ENCODE measurements at places on chromosomes 5 and 9.

GRCh38 chr9:87771316-87772006 is 45.5 kb downstream of the CTSL start:
- no peak for DNase-seq

- no peak for DNase-seq
Observed at GRCh38 chr9:127211983-127212382, 52.6 kb upstream of the GARNL3 start.

GRCh38 chr5:138805096-138805495 is 51.9 kb downstream of the CTNNA1 start:
- no peak for DNase-seq

DNA sequence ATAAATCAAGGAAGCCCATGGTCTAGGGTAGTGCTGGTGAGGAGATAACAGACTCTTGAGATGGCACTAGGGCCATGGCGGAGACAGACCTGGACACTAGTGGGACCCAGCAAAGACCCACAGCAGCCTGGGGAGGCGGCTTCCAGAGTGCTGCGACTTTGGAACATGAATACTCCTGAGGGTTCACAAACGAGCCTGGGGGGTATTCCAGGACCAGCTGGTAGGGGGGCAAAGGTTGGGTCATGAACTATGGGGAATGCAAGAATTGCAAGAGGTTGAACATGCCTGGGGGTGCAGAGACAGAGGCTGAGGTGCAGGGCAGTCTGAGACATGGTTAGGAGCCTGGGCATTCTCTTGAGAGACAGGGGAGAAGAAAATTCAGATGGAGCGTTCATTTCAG is 43.8 kb upstream of the SPTLC1 start:
- no peak for DNase-seq

DNA sequence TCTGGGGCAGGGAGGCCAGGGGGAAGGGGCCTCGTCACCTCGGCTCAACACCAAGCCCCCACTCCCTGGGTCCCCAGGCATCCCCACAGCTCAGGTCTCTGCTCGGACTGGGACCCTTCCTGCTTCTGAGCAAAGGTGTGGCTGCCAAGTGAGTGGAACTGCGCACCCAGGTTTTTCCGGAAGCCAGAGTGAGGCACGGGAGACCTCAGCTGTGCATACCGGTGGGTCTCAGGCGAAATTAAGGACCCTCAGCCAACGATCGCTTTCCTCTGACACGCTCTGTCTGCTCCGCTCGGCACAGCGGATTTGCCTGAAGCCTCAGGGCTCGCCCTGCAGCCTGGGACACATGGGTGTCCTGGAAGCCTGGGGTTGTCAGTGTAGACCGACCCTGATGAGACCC is 41.0 kb upstream of the IRX4 start:
- no peak for DNase-seq

- no peak for DNase-seq
Observed at GRCh38 chr9:136533775-136534157, 12.1 kb downstream of the NOTCH1 start.

GRCh38 chr5:151351671-151352070 is 4.3 kb upstream of the SLC36A2 start:
- no peak for DNase-seq

GRCh38 chr5:158485047-158485446 is 614.7 kb downstream of the EBF1 start:
- no peak for DNase-seq

GRCh38 chr5:112921026-112921832 is 798 bp downstream of the REEP5 start:
- peak; percentile 50 for DNase-seq

- no peak for DNase-seq
Observed at GRCh38 chr9:100216178-100216787, 117.2 kb downstream of the INVS start.

DNA sequence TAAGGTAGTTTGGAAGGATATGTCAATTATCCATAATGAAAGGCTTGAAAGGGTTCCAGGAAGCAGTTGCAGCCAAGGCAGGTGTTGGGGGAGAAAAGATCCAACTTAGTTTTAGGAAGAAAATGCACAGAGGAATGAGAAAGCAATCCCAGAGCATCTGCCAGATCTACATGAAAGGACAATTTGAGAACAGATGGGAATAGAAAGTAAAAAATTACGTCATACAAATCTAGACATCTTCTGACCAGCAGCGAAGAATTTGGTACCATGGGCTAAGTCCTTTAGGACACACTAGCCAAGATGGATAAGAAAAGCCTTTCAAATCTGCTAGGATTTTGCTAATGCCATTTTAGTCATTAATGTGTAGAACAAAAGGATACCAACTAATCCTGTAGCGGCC is 244.1 kb upstream of the PRR16 start:
- no peak for DNase-seq

- DNase-seq: no peak
Observed at GRCh38 chr5:66757219-66757833, 161.1 kb downstream of the MAST4 start.

DNA sequence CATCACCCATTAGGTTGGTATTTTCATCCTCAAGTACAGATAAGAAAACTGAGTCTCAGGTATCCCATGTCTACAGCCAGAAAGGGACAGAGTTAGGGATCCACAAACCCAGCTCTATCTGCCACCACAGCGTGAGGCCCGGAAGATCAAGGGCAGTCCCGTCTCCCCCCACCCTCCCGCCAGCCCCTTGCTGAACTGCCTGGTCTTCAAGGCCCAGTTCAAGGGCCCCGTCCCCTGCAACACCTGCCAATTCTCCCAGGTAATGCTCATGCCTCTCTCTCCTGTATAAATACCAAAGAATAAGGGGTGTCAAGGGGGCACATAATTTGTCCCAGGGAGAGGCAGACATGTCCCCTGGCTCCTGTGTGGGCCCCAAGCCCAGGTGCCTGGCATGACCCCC is 50.7 kb downstream of the AK8 start:
- no peak for DNase-seq

DNA sequence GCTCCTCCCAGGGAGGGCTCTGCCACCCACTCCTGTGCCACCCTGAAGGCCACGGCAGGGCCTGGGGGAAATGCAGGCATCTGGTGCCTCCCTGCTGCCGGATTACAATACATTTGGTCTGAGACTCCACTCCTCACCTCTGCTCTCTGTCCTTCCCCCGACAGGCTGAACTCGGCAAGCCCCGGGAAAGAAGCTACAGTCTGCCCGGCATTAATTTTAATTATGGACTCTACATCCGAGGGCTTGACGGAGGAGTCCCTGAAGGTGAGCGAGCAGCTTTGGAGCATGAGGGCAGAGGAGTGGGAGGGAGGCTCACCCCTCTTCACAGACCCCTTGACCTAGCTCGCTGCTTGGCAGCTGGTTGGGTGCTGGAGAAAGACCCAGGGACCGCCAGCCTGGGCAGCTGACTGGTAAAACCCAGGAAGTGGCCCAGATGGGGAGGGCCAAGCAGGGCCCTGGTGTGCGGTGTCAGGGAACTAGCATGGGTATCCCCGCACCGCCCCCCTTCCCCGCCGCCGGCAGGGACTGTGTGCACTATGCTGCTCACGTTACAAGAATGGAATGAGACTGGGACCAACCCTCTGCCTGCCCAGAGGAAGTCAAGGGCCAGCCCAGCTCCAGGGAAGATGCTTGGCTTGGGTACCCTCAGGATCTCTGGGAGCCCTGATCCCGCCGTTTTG is 83.7 kb upstream of the BARHL1 start:
- DNase-seq: no peak

DNA sequence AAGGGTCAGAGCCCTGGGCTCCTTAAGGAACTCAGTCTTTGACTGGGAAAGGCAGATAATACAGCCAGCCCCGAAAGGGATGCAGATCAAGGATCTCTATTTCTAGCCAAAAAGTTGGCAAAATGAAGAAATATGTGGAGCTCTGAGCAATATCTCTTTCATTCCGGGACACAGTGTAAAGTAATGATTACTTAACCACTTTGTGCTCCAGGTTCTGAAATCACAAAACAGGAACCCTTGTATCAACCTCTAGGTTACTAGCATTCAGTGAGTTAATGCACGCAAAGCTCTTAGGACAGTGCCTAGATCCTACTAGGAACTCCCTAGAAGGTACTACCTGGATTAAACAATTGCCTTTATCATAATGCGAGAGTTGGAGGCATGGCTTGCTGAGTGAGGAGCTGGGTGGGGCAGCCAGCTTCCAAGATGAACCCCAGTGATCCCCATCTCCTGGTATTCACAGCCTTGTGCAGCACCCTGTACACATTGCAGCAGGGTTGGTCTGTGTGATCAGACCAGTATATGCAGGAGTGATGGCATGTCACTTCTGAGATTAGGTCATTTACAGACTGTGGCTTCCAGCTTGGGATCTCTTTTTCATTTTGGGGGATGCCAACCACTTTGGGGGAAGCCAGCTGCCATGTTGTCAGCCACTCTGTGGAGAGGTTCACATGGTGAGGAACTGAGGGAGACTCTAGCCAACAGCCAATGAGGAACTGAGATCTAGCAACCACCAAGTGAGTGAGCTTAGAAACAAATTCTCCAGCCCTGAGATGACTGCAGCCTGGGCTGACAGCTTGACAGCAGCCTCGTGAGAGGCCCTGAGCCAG is 103.1 kb upstream of the SLC44A1 start:
- DNase-seq: no peak

DNA sequence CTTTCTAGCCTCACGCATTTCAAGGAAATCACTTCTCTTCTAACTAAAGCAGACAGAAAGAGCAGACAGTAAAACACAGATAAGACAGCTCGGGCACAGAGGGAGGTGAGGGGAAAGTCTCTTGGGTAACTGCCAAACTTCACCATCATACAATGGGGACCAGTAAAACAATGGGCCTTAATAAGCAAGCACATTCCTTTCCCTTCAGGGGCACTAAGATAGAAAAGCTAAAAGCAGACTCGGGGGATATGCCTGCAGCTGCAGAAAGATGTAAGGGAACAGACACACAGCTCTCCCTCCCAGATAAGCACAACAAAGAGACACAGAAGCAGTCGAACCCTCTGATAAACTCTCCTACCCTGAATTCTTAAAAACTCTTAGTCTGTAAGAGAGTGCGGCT is 15.6 kb upstream of the CKS2 start:
- no peak for DNase-seq

- DNase-seq: no peak
Observed at GRCh38 chr5:177295924-177296323, 7.6 kb downstream of the RAB24 start.

- DNase-seq: no peak
Observed at GRCh38 chr5:148020257-148020988, 43.4 kb upstream of the SPINK5 start.

DNA sequence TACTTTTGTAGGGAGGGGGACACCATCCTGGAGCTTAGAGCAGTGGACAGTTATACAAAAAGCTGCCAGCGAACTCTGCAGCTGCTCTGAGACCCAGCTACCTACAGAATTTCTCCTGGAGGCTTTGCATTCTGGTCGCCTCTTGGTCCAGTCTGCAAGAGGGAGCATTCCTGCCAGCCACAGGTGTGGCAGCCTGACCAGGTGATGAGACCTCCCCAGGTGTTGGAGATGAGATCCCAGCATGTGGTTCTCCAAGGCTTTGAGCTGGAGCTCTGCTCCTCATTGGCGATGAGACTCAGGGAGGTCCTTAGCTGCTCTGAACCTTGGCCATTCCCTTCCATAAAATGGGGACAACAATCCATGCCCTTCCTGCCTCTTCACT is 69.3 kb downstream of the RGS3 start:
- DNase-seq: no peak

- peak; percentile 74 for DNase-seq
Observed at GRCh38 chr9:136511670-136512592, 29.1 kb upstream of the SEC16A start.

GRCh38 chr9:79480639-79481038 is 91.1 kb upstream of the TLE4 start:
- DNase-seq: no peak

GRCh38 chr9:92496396-92497176 is 14.3 kb upstream of the ASPN start:
- no peak for DNase-seq

DNA sequence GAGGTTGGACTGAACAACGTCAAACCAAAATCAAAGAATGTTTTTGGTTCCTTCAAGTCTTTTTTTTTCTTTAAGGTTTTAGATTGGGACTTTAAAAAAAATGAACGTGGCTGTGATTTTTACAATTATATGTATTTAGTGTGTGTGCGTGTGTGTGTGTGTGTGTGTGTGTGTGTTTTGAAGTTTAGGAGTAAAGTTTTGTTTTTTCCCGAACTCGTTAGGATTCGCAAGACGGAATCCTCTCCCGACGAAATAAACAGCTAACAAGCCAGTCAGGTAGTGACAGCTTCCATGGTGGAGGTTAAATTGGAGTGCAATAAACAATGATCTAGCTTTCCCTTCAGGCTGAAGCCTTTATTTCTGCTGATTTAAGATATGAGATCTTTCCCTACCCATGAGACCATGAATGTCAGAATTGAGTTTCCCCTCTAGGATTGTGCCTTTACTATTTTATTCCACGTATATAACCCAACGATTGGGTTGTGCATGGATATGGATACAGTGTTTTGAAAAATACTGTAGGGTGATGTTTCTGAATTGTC is 1.2 kb downstream of the KIAA1958 start:
- DNase-seq: no peak

DNA sequence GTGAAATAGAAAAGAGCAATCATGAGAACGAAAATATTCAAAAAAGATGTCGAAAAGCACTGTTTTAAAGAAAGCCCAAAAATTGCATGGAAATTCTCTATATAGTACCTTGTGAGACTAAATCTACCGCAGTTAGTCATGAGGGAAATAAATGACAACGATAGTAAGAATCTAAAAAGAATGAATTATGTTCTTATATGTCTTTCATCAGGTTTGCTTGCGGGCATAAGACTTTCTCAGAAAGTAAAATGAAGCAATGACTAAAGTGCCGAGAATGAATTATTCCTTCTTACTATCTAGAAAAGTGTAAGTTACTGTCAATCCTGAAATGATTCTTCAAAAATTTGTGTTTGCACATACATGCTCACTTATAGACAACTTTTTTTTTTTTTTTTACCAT is 26.4 kb downstream of the PTPRD start:
- DNase-seq: no peak

- DNase-seq: no peak
Observed at GRCh38 chr9:112669326-112669725, 48.6 kb downstream of the INIP start.

DNA sequence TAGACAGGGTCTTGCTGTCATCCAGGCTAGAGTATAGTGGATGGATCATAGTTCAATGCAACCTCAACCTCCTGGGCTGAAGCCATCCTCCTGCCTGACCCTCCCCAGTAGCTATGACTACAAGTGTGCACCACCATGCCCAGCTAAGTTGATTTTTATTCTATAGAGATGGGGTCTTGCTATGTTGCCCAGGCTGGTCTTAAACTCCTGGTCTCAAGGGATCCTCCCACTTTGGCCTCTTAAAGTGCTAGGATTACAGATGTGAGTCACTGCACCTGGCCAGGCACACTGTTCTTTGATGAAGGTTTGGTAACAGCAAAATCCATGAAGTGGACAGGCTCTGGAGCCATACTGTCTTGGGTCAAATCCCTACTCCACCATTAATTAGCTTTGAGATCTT is 6.5 kb upstream of the GFRA3 start:
- DNase-seq: no peak

GRCh38 chr9:121246821-121247561 is 21.0 kb upstream of the GSN start:
- no peak for DNase-seq

DNA sequence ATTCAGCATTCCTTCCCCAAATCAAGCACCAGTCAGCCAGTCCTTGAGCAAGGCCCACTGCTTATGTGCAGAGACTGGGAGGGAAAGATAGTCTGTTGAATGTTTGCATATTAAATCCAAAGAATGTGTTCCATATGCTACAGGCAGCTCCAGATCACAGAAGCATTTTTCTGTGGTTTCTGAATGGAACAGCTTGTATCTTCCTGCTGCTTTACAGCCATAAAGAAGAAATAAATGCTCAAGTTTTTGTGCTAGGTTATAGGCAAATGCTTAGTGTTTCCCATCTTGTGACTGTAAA is 310.3 kb downstream of the TRIM36 start:
- DNase-seq: no peak
